Islet precursor cell (in vitro differentiated cells): ENCODE measurements at places on chromosomes 5 and 9.
A peak's percentile ranks its signal among the peaks of the same experiment; 100 is the strongest.

DNA sequence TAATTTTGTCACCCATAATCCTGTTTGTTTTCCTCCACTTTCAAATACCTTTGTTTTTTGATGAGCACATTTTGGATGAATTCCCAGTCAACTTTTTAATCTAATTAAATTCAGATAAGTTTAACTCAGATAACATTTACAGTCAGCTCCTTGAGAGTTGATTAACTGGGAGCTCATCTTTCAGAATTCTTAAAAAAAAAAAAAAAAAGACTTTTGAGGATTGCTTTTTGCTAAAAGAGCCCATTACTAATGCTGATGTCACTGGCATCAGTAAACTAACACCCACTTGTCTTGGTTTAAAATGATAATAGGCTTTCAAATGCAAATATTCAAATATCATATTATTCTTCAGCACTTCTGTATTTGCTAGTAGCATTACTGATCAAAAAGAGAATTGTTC is 47.1 kb upstream of the NFIB start:
- DNase-seq = no peak

GRCh38 chr9:108049026-108049607 is 559.5 kb upstream of the KLF4 start:
- peak; percentile 63 for DNase-seq

DNA sequence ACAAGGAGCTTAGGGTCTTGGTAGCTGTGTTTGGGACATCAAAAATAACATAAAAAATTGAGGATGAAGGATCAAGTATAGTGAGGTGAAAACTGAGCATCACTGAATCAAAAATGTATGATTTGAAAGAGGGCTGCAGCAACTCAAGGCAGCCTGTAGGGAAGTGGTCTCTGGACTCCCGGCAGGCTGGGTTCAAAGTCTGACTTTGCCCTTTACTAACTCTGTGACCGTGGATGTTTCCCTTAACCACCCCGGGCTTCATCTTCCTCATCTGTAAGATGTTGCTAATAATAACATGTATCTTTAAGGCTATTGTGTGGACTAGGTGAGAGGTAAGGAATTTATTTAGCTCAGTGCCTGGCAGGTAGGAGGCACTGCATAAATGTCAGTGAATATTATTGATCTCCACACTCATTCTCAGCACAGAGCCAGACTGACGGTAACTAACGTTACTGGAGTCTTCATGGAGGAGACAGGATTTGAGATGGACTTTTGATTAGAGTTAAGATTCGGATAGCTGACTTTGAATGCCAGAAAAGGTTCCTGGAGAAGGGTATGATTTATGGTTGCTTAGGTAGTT is 367.3 kb downstream of the NDUFS4 start:
- no peak for DNase-seq

DNA sequence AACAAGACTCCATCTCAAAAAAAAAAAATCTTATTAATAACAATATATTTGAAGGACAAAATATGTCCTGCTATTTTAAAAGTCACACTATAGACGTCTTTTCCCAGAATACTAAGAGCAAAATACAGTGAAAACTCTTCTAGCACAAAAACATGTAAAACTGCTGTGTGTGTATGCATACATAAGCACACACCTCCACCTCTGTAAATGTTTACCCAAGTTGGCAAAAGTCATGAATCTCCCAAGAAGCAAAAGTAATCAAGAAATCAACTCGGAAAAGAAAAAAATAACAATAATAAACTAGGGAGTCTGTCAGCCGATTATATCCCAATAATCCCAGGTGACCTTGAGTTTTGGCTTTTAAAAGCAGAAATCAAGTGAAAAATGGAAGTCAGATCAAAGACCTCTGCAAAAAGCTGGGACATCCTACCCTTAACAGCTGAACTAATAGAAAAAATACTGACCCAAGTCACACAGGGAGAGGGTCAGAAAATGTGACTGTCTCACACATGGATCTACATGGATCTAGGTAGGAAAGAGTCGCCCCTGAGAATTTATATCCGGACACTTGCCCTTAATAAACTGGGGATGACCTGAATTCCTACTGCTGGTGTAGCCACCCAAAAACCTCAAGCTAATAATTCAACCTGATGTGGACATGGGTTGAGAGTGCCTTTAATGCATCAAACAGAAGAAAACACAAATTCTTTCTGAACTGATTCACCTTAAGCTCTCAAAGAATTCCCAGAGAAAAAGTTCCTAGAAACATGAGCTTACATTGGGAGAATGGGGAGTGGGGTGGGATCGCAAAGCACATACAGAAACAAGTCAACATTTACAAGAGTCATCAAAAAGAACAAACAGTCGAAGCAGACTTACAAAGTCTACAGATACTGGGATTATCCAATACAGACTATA is 29.9 kb downstream of the LPAR1 start:
- DNase-seq = no peak

GRCh38 chr5:68644971-68645370 is 429.4 kb downstream of the PIK3R1 start:
- DNase-seq = no peak

- DNase-seq = peak; percentile 65
Observed at GRCh38 chr9:127567730-127568617, 44.1 kb upstream of the STXBP1 start.

DNA sequence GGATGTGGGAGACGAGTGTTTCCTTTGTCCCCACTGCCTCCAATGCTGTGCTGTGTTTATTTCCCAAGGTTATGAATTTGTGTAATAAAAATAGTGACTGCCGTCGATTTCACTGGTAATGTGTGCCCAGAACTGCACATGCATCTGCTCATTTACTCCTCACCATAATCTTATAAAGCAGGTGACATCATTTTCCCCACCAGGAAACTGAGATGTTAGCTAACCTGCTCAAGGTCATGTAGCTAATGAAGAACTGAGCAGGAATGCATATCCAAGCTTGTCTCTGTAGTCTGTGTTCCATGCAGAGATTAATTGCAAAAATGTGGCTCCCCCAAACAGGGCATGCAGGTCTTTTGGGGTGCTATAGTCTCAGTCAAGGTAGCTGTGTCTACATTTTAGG is 224.4 kb downstream of the TENT4A start:
- no peak for DNase-seq

GRCh38 chr9:110224583-110224982 is 16.6 kb upstream of the C9orf152 start:
- DNase-seq = no peak

GRCh38 chr5:142576804-142577203 is 109.1 kb downstream of the FGF1 start:
- no peak for DNase-seq

- no peak for DNase-seq
Observed at GRCh38 chr9:20593105-20593504, 29.2 kb downstream of the MLLT3 start.

DNA sequence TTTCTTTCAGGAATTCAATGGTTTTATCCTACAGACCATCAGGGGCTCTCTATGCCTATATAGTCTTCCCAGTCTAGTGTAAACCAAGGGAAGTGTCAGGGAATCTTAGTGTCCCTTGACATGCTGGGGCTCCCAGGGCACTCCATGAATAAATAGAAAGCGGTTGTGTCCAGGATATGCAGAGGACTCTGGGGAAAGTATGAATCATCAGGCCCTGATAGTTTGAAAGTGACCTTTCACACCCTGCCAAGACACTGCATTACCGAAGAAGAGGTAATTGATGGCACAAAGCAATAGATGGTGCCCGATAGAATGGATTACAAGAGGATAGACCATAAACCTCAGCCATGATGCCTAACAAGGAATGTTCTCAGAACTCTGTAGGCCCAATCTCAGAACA is 163.3 kb upstream of the DAPK1 start:
- no peak for DNase-seq
